ENCODE measurements at places on chromosomes 5 and 9.

- no peaks in the 10 kb centered on the region for H3K36me3 ChIP-seq
- H3K4me1 ChIP-seq: no peaks in the 10 kb centered on the region
- H3K27ac ChIP-seq: no peak overlapping the region
- DNase-seq: no peak
- no peak overlapping the region for H3K4me3 ChIP-seq
- H3K27me3 ChIP-seq: peaks cover 3% of the 10 kb centered on the region
These were observed 30.4 kb upstream of the DMRT1 start for GRCh38 chr9:811106-811531.

- no peaks in the 10 kb centered on the region for H3K4me1 ChIP-seq
- H3K4me3 ChIP-seq: no peak overlapping the region
- no peaks in the 10 kb centered on the region for H3K36me3 ChIP-seq
- DNase-seq: no peak
- H3K27ac ChIP-seq: no peak overlapping the region
These were observed 361.8 kb downstream of the ELAVL2 start for GRCh38 chr9:23464275-23464674.

GRCh38 chr9:114008667-114009410 lies 69.3 kb downstream of the AMBP start:
- no peaks in the 10 kb centered on the region for H3K4me1 ChIP-seq
- H3K4me3 ChIP-seq: no peak overlapping the region
- no peak overlapping the region for H3K27ac ChIP-seq
- H3K27me3 ChIP-seq: no peaks in the 10 kb centered on the region
- no peaks in the 10 kb centered on the region for H3K36me3 ChIP-seq

DNA sequence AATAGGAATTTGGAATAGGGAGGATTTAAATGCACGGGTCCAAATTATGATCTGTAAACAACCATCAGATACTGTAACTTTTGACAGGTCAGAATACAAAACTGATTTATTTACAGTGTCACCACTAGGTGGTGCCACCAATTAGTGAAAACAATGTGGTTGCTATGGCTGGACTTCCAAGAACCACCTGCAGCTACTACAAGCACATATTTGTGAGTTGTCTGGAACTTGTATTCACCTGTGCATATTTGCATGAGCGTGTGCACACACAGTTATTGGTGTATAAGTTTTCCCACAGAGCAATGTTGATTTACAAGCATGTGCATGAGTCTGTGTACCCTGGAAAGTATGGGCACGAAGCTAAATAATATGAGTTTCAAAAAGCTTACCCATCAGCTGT lies 3.0 kb upstream of the HRCT1 start:
- no peak overlapping the region for H3K4me3 ChIP-seq
- H3K36me3 ChIP-seq: no peaks in the 10 kb centered on the region
- H3K27ac ChIP-seq: no peak overlapping the region
- peaks cover 2% of the 10 kb centered on the region for H3K4me1 ChIP-seq
- peak; percentile 53 for DNase-seq
- H3K27me3 ChIP-seq: peaks cover 23% of the 10 kb centered on the region

- no peaks in the 10 kb centered on the region for H3K4me1 ChIP-seq
- no peak for DNase-seq
- no peak overlapping the region for H3K27ac ChIP-seq
These were observed 24.1 kb upstream of the PPP1R26 start for GRCh38 chr9:135455401-135456030.

- no peak for DNase-seq
- H3K4me1 ChIP-seq: no peaks in the 10 kb centered on the region
- no peaks in the 10 kb centered on the region for H3K27me3 ChIP-seq
- H3K4me3 ChIP-seq: no peak overlapping the region
These were observed 1612.7 kb upstream of the ACO1 start for GRCh38 chr9:30771760-30772159.

GRCh38 chr9:35736201-35736633 lies 3.8 kb downstream of the CREB3 start:
- H3K36me3 ChIP-seq: peaks cover 21% of the 10 kb centered on the region
- H3K27ac ChIP-seq: no peak overlapping the region
- peak; percentile 83 for DNase-seq
- H3K27me3 ChIP-seq: no peaks in the 10 kb centered on the region
- peaks cover 20% of the 10 kb centered on the region for H3K4me1 ChIP-seq

Data from activated CD8-positive, alpha-beta memory T cell treated with anti-CD3 and anti-CD28 coated beads, Interleukin-2, amount 10 ng/mL, durations not matched to agents 7 days and 5 days (primary cell).